Activated CD8-positive, alpha-beta T cell treated with anti-CD3 and anti-CD28 coated beads for 36 hours (primary cell): ENCODE measurements at places on chromosomes 13 and 19. TPM values are rescaled to one million over a fixed set of nuclear protein-coding genes. Genes with fewer than 3 reads are reported as not detected.

The PRR22 gene
- total RNA-seq, result 5.0 TPM

DNA sequence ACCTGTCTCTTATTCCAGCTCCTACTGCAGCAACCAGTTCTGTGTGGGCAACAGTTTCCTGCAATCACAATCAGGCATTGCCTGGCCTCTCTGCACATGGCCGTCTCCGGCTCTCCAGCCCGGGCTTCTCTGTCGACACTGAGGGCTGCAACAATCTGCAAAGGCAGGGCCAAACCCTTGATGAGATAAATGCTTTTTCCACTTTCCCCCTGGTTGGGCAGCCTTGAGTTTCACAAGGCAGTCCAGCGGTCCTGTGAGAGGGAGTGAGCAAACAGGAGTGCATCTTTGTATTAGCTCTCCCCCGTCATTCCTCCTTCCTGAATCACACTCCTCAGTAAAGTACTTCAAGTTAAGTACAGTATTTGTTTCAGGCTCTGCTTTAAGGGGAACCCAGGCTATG is 40.7 kb upstream of the VWA8 start:
- no peak for DNase-seq

GRCh38 chr13:27789495-27790303 is 2.6 kb upstream of the GSX1 start:
- DNase-seq, result peak; percentile 55

DNA sequence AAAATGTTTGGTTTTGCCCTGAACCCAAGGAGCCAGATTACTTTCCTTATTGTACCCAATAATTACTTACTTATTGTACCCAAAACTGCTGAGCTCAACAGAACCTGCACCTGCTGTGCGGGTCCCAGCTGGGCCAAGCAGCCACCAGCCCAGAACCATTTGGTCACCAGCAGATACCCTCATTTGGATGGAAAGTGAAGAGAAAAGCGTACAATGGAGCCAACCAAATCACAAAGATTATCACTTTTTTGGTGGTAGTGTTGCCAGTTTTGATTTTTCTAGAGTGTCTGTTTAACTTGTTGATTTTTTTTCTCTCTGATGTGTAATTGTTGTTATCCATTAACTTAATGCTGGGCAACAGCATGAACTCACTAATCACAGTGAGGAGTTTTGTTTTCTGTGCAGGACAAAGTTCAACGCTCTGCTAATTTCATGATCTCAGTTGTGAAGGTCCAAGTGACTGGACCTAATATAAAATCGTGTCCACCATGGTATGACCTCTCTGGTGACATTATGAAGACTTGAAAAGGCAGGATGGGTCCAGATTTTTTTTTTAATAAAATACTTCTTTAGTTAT is 23.8 kb downstream of the SPATA13 start:
- no peak for DNase-seq

- DNase-seq, result no peak
Measured at GRCh38 chr13:27022571-27023311, 148.9 kb downstream of the USP12 start.

GRCh38 chr13:99992949-99993351 is 11.4 kb downstream of the ZIC2 start:
- DNase-seq, result no peak

DNA sequence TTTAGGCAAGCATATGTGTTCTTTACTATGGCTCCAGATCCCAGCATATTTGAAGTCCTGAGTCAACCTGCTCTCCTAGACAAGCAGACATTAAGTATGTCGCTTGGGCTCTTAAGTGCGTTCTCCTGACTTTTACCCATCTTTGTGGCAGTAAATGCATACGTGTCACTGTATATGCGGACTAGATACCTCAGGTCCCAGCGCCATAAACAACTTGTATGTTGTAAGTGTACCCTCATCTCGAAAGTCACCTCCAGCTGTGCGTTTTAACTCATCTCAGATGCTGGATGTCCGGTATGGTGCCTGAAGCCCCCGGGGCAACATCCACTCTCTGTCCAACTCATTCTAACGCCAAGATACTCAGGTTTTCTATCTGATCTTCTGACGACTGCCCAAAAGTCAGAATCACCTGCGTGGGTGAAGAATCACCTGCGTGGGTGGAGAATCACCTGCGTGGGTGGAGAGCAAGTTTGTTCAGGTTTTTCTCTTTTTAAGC is 1.7 kb downstream of the PTOV1 start:
- DNase-seq, result no peak

DNA sequence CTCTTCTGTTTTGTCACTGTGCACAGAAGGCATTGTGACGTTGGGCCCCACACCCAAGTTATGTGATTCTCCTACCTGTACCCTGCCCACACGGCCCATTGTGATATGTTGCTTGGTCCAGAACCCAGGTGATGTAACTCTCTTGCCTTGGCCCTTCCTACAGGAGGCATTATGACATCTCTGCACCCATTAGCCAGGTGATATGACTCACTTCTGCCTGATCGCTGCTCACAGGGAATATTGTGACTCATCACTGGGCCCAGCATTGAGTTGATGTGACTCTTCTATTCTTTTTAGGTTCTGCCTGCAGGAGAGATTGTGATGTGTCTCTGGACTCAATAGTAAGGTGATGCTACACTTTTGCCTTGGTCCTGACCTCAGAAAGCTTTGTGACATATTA is 65.4 kb upstream of the ZNF91 start:
- no peak for DNase-seq
